Muscle of arm (tissue), 14 donors: ENCODE measurements at places on chromosomes 11 and 22.

- no peak for DNase-seq
These were observed 710 bp downstream of the ATP5MGL start for GRCh38 chr22:42639541-42640241.

DNA sequence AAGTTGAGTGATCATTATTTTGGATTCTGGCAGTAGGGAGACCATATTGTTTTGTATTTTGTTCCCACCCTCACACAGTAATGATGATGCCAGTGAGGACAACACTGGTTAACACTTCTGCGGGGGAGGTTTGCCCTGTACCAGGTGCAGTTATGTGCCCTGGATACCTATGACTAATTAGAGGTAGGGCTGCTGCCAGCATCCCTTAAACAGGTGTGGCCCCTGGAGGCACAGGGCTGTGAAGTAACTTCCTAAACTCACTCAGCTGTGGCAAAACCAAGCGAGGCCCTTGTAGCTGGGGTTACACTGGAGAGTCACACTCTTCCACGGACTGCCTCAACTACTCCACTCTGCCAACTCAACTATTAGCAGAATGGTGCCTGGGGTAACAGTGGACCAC lies 64.5 kb downstream of the MCM5 start:
- no peak for DNase-seq

DNA sequence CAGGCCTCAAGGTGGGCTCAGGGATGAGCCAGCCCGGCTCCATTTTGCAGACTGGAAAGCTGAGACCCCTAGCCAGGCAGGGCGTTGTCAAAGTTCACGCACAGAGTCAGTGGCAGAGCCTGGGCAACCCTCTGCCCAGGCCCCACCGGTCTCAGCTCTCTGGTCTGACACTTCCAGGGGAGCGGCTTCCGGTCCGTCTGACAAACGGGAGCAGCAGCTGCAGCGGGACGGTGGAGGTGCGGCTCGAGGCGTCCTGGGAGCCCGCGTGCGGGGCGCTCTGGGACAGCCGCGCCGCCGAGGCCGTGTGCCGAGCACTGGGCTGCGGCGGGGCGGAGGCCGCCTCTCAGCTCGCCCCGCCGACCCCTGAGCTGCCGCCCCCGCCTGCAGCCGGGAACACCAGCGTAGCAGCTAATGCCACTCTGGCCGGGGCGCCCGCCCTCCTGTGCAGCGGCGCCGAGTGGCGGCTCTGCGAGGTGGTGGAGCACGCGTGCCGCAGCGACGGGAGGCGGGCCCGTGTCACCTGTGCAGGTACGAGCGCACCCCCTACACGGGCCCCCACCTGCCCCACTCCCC lies 36.0 kb downstream of the CD6 start:
- no peak for DNase-seq

DNA sequence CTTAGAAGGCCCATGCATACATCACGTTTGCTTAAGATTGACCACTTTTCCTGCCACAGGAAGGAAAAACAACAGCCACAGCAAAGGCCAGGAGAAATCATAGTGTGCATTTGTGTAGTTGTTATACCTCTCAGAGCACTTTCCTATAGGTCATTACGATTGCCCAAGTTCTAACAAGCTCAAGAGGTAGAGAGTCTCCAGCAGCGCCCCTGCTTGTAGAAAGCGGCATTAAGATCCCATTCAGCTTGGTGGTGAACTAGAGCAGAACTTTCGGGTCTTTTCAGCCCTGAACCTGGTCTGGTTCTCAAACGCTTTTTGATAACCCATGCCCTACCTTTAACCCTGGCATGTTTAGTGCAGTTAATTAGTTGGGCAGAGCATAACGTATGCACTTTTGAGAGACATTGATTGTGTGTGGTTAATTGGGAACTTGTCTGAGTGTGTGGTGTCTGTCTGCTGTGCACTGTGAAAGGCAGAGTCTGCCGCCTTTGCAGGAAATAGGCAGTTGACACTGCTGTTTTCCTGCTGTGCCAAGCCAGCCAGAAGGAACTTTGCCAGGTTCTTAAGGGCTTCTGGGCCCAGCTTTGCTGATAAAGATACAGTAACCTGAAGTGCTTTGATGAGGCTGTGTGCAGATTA lies 109.9 kb upstream of the CLMP start:
- DNase-seq, result no peak

GRCh38 chr22:31923136-31923535 lies 21.2 kb upstream of the YWHAH start:
- no peak for DNase-seq

GRCh38 chr22:22938672-22939587 lies 51.3 kb downstream of the IGLL5 start:
- no peak for DNase-seq

GRCh38 chr22:38176170-38176741 lies 5.4 kb downstream of the PLA2G6 start:
- DNase-seq, result peak; percentile 60

DNA sequence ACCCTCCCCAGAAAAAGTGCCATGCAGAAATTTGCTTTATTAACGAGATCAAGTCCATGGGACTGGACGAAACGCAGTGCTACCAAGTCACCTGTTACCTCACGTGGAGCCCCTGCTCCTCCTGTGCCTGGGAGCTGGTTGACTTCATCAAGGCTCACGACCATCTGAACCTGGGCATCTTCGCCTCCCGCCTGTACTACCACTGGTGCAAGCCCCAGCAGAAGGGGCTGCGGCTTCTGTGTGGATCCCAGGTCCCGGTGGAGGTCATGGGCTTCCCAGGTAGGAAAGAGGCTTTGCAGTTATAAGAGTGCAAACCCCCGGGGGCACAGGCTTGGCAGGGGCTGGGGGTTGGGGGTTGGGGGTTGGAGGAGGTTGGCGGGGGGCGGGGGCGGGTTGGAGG lies 4.2 kb downstream of the APOBEC3H start:
- no peak for DNase-seq
